ENCODE measurements at places on chromosomes 1 and 21. TPM values are rescaled to one million over a fixed set of nuclear protein-coding genes. Genes with fewer than 3 reads are reported as not detected.

Gene COL9A2
- 36.3 TPM for total RNA-seq

DNA sequence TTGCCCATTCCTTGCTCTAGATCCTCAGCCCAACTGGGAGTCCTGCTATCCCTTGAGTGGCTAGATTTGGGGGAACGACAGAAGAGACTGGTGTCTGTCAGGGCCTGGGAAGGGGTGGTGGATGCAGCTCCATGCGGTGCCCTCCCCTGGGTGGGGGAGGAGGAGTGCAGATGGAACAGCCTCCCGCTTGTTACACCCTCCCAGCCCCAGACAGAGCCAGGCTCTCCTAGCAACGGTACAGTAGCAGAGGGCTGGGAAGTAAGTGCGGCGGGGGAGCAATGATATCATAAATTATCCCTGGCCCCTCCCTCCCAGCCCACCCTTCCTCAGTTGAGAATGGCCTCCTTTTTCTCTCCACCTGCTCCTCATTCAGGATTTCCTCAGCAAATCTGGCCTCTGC, 37.2 kb downstream of the RHBG start:
- DNase-seq: no peak

DNA sequence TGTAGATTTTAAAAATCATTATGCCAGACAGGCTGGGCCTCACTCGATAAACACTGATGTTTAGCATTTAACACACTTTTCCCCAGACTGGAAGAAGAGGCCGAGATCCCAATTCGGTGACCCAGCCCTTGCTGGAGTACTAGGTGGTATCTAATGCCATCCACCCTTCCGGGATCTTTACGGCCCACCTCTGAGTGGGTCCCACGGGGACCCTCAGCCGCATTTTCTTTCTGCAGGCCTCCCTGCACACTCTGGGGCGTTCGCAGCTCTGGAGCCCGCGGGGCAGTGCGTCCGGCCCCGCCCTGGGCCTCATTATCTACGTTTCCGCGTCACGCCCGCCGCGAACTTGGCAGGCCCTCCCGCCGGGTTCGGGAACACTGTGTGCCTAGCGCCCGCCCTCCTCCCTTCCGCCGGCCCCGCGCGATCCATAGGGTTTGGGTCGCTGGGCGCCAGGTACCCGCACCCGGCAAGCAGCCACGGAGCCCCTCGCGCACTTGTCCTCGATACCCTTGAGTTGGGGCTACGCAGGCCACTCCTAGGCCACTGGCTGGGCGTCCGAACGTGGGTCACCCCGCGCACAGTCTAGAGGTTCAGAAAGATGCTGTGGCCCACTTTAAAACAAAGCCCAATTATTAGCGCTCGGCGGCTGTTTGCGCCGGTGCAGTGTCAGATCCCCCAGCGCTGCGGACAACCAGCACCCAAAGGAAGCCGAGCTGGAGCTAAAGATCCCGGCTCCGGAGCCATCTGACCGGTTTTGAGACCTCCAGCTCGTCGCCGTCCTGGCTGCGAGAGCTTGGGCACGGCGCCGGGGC, 950 bp upstream of the EVA1C start:
- peak; percentile 68 for DNase-seq

DNA sequence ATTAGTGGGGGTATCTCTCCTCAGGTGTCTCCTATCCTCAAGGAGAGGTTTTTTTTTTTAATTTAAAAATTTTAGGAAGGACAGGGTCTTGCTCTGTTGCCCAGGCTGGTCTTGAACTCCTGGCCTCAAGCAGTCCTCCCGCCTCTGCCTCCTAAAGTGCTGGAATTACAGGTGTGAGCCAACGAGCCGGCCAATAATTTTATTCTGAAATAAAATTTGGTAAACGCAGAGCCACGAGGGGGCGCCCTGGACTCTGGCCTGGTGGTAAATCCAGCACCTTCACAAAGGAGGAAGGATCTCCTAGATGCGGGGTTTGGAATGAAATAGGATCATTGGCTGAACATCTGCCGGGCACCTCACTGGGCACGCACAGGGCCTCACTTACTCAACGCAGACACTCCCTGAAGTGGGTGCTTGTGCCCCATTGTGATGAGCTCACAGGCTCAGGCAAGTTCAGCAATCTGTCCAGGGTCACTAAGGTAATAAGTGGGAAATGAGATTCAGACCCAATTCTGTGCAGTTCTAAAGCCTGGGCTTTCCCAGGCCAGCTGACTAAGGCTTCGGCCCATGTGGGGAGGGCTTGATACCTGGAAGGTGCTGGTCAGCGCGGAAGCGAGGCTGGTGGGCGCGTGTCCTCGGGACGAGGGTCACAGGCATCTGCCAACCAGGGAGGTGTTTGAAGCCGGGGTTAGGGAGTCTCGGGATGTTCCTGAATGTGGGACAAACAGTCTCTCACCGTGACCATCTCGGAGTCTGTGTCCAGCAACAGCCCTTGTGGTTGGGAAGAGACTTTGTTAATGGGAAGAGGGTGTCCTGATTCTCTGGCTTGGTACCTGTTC, 32.7 kb upstream of the ETV3 start:
- peak; percentile 51 for DNase-seq

All from activated T-cell treated with anti-CD3 and anti-CD28 coated beads, Interleukin-2, amount 50 U/mL, for 72 hours (primary cell).